ENCODE measurements at places on chromosomes 16 and 17. TPM values are rescaled to one million over a fixed set of nuclear protein-coding genes. Genes with fewer than 3 reads are reported as not detected.

Gene KRTAP1-5
- total RNA-seq, result not detected

DNA sequence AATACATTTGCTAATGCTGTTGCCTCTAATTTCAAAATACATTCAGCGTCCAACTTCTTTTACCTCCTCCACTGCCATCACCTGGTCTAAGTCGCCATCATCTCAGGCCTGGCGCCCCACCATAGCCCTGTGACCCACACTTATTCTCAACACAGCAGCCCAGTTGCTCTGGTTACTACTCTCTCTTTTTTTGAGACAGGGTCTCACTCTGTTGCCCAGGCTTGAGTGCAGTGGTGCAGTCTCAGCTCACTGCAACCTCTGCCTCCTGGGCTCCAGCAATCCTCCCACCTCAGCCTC is 7.5 kb upstream of the NKD1 start:
- H3K36me3 ChIP-seq, result no peaks in the 10 kb centered on the region
- no peak overlapping the region for H3K27ac ChIP-seq
- no peaks in the 10 kb centered on the region for H3K4me1 ChIP-seq
- no peaks in the 10 kb centered on the region for H3K27me3 ChIP-seq
- no peak for DNase-seq

- DNase-seq, result no peak
- no peak overlapping the region for H3K4me3 ChIP-seq
- no peaks in the 10 kb centered on the region for H3K36me3 ChIP-seq
- H3K4me1 ChIP-seq, result peaks cover 59% of the 10 kb centered on the region
Observed at GRCh38 chr16:51407199-51407598, 256.1 kb upstream of the SALL1 start.

Gene BRCA1
- total RNA-seq, result 12.4 TPM

Gene ST6GALNAC1
- total RNA-seq, result not detected

Gene ANKRD40CL
- total RNA-seq, result not detected

GRCh38 chr17:63381101-63381729 is 64.9 kb downstream of the CYB561 start:
- no peak overlapping the region for H3K27ac ChIP-seq
- no peaks in the 10 kb centered on the region for H3K27me3 ChIP-seq
- H3K36me3 ChIP-seq, result peaks cover 25% of the 10 kb centered on the region
- no peak for DNase-seq
- H3K4me3 ChIP-seq, result no peak overlapping the region
- peaks cover 18% of the 10 kb centered on the region for H3K4me1 ChIP-seq
